ENCODE measurements at places on chromosomes 13 and 19.

- DNase-seq = no peak
Observed at GRCh38 chr19:44749292-44749691, 784 bp downstream of the BCL3 start.

DNA sequence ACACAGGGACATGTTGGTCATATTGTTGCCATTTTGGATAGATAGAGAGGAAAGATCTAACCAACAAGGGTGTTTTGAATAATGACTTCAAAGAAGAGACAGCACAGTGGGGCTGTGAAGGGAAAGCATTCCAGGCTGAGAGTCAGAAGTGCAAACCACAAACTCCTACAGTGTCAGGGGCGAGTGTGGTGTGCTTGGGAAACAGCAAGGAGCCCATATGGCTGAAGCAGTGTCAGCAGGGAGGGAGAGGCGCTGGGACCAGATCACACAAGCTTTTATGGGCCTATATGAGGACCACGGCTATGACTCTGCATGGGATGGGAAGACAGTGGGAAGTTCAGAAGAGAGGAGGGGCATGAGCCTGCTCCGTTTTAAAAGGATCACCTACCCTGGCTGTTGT is 166.4 kb downstream of the MYO16 start:
- DNase-seq = no peak

DNA sequence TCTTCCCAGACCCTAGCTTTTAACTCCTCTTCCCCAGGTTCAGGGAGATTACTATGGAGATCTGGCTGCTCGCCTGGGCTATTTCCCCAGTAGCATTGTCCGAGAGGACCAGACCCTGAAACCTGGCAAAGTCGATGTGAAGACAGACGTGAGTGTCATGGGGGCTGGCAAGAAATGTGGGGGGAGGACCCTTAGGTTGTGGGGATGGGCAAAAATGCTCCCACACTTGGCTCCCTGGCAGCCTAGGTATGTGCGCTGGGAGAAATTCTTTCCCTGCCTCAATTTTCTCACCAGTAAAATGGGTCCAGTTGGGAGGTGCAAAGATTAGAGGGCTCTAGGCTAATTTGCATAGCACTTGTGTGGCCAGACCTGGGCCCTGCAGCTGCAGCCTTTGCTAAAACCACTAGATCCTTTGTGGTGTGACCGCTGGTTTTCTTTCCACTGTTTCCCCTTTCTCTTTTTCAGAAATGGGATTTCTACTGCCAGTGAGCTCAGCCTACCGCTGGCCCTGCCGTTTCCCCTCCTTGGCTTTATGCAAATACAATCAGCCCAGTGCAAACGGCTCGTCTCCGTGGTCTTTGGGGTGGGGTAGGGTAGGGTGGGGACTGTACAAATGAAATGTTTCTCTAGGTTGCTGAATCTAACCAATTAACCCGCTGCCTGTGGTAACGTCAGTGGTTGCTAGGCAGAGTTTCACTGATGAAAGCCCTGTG is 959 bp upstream of the RAB4B start:
- peak; percentile 97 for DNase-seq

DNA sequence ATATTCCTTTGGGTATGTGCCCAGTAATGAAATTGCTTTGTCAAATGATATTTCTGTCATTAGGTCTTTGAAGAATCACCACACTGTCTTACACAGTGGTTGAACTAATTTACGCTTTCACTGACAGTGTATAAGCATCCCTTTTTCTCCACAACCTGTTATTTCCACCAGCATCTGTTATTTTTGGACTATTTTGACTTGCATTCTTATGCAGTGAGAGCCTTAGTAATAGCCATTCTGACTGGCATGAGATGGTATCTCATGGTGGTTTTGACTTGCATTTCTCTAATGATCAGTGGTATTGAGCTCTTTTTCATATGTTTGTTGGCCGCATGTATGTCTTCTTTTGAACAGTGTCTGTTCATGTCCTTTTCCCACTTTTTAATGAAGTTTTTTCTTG is 92.0 kb upstream of the SPATA13 start:
- no peak for DNase-seq

GRCh38 chr13:24243302-24243701 is 66.1 kb upstream of the C1QTNF9 start:
- no peak for DNase-seq

DNA sequence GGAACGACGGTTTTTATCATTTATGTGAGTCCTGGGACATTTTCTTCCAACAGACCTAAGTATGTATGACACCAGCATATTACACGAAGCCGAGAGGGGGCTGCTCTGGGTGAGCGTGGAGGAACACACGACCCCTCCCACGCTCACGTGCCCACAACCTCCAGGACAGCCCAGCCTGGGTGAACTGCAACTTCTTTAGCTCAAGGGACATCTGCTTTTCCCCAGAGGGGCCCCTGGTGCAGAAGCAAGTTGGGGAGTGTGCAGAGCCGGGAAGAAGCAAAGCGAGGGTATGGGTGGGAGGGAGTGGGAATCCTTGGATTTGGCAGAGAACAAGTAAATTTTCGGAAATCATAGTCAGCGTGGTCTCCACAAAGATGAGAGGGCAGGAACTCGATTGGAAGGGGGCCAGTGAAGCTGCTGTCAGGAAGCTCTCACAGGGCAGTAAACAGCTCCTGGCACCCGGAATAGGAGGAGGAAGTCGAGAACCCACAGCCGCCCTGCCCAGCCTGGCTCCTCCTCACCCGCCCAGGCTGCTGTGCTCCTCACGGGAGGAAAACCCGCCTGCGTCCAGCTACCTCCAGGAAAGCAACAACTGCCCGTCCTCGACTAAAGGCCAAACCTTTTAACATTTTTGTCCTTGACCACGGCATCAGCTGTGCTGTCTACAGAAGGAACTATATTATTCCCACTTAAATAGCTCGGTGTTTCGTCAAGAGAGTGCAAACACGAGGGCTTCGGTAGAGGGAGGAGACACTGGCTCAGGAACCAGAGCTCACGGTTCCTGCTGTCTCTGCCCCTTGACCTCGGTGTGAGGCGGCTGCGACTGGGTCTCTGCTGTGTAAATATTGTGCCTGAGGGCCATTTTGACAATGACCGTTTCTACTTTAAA is 17.2 kb upstream of the CFAP97D2 start:
- peak; percentile 43 for DNase-seq

DNA sequence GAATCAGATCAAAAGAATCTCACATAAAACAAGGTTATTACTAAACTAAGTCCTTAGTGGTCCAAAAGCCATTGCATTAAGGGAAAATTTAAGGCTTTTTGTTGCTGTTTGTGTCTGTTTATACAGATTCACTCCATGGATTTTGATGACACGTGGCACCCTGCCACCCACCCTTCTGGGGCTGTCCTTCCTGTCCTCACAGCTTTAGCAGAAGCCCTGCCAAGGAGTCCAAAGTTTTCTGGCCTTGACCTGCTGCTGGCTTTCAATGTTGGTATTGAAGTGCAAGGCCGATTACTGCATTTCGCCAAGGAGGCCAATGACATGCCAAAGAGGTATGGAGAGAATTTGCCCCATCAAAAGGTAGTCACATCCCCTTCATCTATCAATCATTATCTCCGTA is 6.9 kb downstream of the ACOD1 start:
- no peak for DNase-seq

GRCh38 chr19:17550076-17550667 is 5.3 kb upstream of the COLGALT1 start:
- DNase-seq = no peak

DNA sequence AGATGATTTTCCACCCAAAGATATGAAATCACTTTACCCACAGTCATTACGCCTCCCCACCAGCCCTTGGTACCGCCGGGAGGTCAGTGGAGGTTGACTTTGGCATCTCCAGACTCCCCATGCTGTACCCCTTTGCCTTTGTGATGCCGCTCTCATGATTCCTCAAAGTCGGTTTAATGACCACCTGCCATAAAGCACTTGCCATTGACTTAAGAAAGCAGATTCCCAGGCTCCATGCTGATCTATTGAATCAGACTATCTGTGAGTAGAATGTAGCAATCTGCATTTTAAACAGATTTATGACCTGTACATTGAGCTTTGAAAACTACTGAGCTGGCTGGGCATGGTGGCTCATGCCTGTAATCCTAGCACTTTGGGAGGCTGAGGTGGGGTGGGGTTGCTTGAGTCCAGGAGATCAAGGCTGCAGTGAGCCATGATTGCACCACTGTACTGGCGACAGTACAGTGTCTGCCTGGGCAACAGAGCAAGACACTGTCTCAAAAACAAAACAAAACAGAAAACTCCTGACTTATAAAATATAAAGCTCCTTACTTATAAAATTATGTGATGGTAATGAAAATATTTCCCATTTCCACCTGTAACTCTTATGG is 235.2 kb downstream of the KLF5 start:
- DNase-seq = no peak

DNA sequence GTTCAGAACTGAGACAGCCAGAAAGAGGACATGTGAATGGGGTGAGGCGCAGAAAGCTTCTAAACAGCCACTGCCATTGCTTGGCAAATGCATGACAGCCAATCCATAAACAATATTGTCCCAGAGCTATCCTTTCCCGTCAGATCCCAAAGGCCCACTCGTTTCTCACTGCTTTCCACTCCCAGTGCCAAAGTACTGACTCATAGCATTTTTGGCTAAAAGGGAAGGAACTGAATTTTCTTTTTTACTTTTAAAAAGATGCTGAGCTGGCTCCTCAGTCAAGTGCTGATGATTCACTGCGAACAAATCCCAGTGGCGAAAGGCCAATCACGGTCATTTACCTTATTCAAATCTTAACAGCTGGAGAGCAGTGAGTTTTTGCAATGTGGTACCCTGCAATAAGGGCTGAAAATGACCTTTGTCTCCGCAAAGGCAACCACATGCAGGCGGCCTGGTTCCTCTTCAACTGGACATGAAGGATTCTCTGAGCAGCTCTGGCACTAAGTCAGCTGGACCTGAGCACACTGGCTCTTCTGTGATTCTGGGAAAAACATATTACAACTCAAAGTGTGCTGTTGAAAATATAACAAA is 151.7 kb downstream of the DCLK1 start:
- no peak for DNase-seq

- DNase-seq = no peak
Observed at GRCh38 chr13:110521296-110521680, 40.2 kb downstream of the RAB20 start.

- no peak for DNase-seq
Observed at GRCh38 chr19:15516363-15516762, 8.0 kb downstream of the CYP4F22 start.

- DNase-seq = no peak
Observed at GRCh38 chr13:24684600-24684998, 4.4 kb downstream of the ATP12A start.

- peak; percentile 40 for DNase-seq
Observed at GRCh38 chr19:48480558-48481500, 11.7 kb downstream of the CYTH2 start.

GRCh38 chr13:78383899-78384298 is 219.5 kb downstream of the POU4F1 start:
- DNase-seq = no peak

DNA sequence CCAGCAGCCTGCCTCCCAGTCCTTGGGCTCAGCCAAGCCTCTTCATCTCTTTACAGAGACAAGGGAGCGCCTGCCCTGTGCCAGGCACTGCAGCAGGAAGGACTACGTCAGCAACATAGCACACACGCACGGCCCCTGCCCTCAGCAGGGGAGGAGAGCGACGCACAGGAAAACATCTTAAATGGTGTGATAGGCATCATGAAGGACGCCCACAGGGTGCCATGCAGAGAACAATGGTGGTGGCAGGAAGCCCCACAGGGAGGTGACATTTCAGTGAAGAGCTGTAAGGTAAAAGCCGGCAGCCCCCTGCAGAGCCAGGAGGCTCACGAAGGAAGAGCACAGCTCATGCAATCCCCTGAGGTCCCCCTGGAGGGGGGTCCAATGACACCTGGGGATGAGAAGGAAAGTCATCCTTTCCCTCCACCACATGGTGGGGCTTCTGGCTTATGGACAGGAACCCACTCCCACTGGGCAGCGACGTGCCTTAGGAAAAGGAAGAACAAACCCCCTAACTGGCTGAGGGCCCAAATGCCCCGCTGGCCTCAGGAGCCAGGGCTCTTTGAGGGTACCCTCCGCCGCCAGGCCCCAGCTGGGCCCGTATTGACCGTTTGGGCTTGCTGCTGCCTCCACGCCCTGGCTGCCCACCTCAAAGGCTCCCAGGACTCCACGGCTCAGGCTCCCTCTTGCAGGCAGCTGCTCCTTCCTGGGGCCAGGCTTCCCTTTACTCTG is 37.3 kb upstream of the C13orf42 start:
- peak; percentile 75 for DNase-seq

DNA sequence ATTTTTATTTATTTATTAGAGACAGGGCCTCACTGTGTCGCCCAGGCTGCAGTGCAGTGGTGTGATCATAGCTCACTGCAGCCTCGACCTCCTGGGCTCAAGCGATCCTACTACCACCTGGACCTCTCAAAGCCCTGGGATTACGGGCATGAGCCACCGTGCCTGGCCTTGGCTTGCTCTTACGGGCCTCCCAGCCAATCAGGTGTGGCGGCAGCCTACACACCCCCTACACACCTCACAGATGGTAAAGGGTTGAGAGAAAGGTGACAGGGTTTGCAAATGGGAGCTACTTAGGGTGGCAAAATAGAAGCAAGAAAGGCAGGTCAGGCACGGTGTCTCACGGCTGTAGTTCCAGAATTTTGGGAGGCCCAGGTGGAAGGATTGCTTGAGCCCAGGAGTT is 1.0 kb upstream of the ZBTB32 start:
- DNase-seq = no peak

GRCh38 chr13:25447396-25447795 is 75.6 kb downstream of the ATP8A2 start:
- DNase-seq = no peak

DNA sequence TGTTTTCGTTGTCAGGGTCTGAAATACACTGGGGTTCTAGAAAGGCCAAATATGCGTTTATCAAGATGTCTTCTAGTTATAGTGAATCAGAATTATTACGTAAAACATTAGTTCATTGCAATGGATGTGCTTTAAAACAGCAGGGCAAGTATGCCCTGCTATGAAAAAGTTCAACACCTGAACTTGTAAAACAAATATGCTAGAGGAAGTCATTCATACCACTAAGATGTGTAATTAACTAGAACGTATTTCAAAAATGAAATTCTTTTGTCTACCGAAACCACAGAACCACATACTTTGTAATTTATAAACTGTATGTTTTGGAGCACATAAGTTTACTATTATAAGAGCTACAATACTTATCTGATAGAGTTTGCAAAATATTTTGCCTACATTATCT is 266.2 kb downstream of the KCTD12 start:
- DNase-seq = no peak

GRCh38 chr19:56170261-56170660 is 5.5 kb upstream of the GALP start:
- DNase-seq = no peak

GRCh38 chr13:52361225-52361624 is 44.7 kb downstream of the THSD1 start:
- no peak for DNase-seq

- DNase-seq = no peak
Observed at GRCh38 chr19:50190439-50190891, 13.0 kb upstream of the MYH14 start.

- peak; percentile 61 for DNase-seq
Observed at GRCh38 chr13:58318495-58319167, 687.1 kb downstream of the PCDH17 start.

GRCh38 chr13:32125751-32126150 is 94.2 kb downstream of the FRY start:
- DNase-seq = no peak
